ENCODE measurements at places on chromosomes 5 and 9. TPM values are rescaled to one million over a fixed set of nuclear protein-coding genes. Genes with fewer than 3 reads are reported as not detected.

DNA sequence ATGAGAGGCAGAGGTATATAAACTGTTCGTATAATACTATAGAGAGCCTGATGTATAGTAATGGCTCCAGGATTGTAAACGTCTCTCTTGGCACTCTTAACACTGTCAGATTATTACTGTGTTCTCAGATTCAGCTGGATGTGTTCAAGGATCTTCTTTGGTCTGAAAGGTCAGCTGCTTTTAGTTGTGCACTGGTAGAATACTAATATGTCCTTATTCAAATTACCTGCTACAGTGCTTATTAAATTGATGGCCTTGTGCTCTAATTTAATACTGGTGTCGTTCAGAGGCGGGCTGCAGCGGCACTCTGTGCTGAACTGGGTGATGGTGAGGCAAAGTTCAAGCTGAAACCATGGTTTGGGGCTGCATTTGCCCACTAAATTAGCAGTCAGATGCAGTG is 216.7 kb upstream of the ARRDC3 start:
- no peak for DNase-seq
- peaks cover 5% of the 10 kb centered on the region for H3K36me3 ChIP-seq
- no peaks in the 10 kb centered on the region for H3K4me1 ChIP-seq
- H3K27me3 ChIP-seq, result no peaks in the 10 kb centered on the region
- no peak overlapping the region for H3K27ac ChIP-seq

Gene PTGDS
- total RNA-seq, result 2.9 TPM

Gene ARL14EPL
- total RNA-seq, result not detected

Gene TSSK1B
- not detected for total RNA-seq

Gene LCP2
- total RNA-seq, result 0.37 TPM

All from WTC11 (cell line).